ENCODE measurements at places on chromosomes 1 and 21.
A peak's percentile ranks its signal among the peaks of the same experiment; 100 is the strongest.

DNA sequence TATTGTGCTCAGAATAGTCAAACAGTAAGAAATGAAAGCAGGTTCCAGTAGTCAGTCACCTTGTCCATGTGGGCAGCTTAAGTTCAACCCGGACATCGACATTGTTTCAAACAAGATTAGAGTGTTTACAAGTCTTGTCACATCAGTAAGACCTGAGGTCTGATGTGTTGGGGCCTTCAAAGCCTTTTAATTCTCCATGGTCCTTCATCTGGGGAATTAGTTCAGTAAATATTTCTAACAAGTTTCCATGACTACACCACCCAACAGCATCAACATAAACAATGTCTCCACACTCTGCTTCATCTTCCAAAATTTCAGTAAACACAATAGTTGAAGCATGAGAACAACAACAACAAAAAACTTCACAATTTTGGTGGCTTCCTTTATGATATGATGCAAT is 15.1 kb upstream of the ADORA1 start:
- no peak for DNase-seq

GRCh38 chr1:17912491-17912890 is 157.4 kb downstream of the ACTL8 start:
- DNase-seq, result no peak

GRCh38 chr1:2543543-2544092 is 12.6 kb upstream of the TNFRSF14 start:
- peak; percentile 36 for DNase-seq

DNA sequence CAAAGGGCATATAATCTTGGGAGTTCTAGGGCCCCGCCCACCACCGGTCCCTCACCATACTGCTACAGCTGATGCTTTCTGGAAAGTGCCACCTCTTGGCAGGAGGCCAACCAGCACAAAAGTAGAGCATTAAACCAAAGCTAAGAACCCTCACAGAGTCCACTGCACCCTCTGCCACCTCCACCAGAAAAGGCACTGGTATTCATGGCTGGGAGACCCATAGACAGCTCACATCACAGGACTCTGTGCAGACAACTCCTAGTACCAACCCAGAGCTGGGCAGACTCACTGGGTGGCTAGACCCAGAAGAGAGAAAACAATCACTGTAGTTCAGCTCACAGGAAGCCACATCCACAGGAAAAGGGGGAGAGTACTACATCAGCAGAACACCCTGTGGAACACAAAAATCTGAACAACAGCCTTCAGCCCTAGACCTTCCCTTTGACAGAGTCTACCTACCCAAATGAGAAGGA is 10.8 kb downstream of the THEM4 start:
- DNase-seq, result peak; percentile 70

DNA sequence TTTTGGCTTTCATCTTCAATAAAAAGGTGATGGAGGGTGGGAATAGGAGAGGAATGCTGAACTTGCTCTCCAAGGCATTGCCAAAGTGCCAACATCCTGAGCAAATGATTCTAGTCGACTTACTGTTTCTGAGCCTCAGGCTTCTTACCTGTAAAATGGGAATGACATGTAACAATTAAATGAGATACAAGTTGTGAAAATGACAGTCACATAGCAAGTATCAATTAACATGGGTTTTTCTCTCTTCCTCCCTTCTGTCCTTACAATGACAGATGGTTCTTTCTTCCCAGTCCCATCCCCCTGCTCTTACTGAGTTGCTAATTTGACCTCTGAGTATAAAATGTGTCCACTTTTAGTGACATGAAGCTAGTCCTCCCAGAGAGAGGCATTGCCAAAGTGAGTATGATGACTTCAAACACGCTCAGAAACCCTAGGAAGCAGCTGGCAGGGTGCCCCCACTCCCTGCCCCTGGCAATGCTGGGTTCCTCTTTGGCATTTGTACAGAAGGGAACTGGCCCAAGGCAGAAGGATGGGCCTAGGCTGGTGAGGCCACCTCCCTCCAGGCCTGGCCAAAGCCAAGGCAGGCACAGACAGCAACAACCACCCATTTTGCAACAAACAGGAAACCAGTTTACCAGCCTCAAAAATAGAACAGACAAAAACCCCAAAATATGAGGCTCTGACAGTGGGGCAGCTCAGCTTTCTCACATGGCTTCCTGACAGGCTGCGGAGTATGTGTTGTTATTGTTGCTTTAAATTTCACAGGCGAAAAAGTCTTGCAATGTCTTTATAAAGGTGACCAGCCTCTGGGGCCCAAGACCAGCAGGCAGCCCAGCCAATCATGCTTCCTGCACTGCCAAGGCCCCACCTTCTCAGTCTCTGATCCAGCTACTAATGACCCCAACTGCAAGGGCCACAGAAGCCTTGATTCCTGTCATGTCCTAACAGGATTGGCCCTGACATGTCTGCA is 115.9 kb downstream of the HIVEP3 start:
- DNase-seq, result peak; percentile 73

DNA sequence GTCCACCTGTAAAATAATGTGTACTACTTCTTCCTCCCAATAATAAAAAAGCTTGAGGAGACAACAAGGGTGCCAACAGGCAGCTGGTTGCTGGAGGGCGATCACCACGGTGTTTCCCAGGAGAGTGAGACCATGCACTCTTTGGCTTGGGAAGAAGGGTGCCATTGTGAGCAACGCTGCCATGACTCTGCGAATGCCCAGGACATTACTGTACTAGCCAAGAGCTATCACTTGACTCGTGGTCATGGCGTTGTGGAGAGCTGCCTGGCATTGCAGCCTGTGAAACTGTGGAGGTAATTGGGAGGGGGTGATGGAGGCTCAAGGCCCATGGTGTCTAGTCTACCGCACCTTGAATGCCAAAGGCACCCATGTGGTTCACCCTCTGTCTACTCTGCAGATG is 14.6 kb upstream of the PRMT2 start:
- DNase-seq, result no peak

- DNase-seq, result no peak
These were observed 127.6 kb upstream of the VAMP3 start for GRCh38 chr1:7643530-7643929.

GRCh38 chr1:18350747-18351146 is 130.0 kb upstream of the KLHDC7A start:
- no peak for DNase-seq

GRCh38 chr1:4971666-4972065 is 317.3 kb downstream of the AJAP1 start:
- no peak for DNase-seq
